Activated naive CD4-positive, alpha-beta T cell (primary cell): ENCODE measurements at places on chromosomes 7 and 10.

DNA sequence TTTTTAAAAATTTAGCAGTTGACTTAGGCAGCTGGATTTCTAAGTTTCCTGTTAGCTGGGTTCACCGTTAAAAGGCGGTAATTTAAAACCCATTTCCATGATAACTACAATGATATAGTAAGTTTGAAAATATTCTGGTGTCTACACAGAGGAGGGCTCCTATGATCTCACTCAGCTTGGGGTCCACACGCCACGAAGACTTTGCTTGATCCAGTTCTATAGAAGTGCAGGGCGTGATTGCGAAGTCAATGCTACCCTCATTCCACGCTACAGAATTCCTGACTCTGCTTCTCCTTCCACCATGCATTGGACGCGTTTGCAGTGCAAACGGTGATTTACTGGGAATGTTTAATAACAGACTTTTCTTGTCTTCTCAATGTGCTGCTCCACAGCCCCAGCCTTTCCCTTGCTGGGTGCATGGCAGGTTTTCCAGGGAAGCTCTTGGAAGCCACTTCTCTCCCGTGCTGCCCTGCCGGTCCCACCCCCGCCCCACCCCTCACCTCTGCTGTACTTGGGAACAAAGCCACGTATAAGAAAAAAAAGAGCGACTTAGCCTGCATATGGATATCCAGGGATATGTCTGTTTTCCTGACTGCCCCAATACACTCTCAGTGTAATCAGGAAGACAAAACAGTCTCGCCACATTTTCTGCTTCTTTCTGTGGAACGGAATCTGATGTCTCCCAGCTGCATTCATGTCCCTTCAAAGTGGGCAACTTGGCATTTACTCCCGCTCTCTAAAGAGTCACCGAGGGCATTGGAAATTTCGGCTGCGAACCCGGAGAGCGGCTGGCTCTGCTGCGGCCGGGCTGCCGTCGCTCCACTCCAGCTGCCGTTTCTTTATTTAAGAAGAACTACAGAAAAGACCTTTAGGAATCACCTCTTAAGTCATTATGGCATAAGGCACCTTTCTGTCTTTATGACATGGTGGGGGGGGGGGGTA lies 434.4 kb upstream of the MGMT start:
- no peak for DNase-seq

DNA sequence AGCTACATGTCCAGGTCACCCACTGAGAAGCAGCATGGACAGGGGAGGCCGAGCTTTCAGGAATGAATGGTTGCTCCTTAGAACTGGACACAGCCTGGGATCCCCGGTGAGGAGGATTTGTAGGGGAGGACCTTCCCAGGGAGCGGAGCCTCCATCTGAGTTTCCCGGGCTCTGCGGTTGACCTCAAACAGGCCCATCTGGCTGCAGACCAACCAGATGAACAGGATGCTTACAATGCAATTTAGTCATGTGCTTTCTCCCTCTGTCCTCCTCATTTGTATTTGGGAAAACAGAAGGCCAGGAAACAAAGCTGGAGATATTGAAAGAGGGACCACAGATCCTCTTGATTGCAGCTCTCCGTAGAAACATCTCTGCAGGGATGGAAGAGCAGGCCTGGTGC lies 104.8 kb downstream of the EMX2 start:
- DNase-seq = no peak

- DNase-seq = no peak
These were observed 44.2 kb downstream of the BPGM start for GRCh38 chr7:134690614-134691504.

GRCh38 chr10:113336549-113337130 lies 216.2 kb upstream of the HABP2 start:
- no peak for DNase-seq

- no peak for DNase-seq
These were observed 18.6 kb downstream of the GOLGA7B start for GRCh38 chr10:97868134-97868685.

DNA sequence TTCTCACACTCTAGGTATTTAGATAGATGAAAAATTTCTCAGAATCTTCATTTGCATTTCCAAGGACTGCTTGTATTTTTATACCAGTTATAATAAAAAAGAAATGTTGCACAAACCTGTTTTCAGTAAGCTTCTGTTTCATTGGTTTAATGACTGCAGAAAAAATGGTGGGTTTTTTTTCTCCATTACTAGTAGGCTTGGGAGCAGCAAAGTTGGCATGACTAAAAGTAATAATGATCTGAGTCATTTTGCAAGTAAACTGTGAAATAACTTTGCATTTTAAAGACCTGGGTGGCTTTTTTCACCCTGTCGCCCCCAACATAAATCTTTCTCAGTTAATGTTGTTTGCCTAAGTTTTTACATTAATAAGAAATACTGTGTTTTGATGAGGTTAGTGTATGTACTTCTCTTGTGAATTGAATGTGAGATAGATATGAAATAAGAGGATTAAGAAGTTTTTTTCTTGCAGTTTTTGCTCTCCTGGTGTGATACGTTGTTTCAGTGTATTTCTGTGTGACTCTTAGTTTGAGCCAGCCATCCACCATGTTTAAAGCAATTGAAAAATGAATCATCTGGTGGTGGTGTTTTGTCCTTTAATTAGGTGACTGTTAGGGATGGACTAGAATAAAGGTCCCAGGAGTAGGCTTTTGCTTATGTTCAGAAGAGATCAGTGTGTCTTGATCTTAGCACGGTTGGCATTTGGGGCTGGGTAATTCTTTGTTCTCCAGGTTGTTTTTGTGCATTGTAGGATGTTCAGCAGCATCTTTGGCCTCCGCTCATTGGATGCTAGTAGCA lies 1.8 kb downstream of the GNAI1 start:
- no peak for DNase-seq
